ENCODE measurements at places on chromosomes 7 and 10.

DNA sequence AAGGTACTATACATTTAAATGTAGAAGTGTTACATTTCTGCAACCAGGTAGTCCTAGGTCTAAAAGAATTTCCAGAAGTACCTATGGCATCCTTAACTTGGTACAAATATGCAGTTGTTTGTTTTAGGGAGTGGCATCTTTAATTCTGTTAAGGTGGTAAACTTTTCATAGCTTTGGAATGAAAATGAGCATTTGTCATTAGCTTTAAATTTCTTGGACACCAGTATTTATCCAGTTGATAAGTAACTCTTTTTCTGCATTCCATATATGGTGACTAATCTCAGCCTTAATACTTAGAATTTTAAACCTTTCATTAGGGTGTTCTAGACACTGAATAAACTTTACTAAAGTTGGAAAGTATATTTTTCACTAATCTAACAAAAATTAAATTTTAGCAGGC, 10.8 kb downstream of the SLF2 start:
- peak; percentile 90 for DNase-seq

DNA sequence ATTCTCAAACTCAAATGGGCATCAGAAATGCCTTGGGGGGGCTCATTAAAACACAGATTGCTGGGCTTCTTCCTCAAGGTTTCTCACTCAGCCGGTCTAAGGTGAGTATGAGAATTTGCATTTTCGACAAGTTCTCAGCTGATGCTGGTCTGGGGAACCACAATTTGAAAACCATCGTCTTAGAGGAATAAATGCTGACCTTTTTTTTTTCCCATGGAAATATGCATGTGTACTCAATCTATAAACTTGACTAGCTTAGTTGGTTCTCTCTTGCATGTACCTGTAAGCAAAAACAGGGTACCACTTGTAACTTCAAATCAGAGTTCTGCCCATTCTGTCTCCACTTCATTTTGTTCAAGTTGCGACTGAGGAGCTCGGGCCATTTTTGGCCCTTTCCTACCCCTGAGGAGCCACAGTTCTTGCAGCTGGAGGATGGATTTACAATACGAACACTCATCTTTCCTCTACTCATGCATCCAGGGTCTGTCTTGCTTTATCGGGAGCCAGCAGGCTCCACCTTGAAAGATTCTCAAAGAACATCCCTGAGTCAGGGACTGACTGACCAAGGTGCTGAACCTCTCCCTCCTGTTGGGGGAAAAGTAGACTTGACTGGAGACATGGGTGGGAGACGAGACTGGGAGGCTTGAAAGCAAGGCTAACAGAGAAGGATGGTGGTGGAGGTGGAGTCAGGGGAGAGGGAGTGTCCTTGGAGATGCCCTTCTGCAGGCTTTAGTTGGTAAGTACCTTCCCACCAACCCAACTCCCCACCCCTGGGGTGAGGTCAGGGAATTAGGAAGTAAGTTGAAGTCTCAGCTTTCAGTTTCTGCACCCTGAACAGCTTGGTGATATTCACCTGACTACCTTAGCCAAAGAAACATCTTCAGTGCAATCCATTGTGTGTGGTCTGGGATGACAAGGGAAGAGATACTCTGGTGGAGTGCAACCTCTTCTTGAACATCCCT, 3.7 kb upstream of the MAPK8 start:
- no peak for DNase-seq

GRCh38 chr10:49613165-49613881, 514 bp upstream of the CHAT start:
- no peak for DNase-seq

DNA sequence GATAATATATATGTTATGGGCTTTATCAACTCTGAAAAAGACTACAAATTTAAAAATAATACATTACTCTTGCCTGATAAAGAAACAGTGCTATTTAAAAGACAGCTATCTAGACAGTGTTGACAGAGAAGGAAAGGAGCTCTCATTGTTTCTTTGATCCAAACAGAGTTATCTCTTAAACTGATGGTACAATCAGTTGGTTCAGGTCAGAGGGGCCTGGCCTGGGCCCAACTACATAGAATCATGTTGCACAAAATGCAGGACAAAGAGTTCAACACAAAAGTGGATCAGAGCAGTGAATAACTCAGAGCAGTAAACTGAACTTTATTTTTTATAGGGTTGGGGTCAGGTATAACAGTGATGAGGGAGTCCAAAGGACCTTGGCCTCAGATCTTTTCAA, 33.8 kb upstream of the SEMA3D start:
- no peak for DNase-seq

DNA sequence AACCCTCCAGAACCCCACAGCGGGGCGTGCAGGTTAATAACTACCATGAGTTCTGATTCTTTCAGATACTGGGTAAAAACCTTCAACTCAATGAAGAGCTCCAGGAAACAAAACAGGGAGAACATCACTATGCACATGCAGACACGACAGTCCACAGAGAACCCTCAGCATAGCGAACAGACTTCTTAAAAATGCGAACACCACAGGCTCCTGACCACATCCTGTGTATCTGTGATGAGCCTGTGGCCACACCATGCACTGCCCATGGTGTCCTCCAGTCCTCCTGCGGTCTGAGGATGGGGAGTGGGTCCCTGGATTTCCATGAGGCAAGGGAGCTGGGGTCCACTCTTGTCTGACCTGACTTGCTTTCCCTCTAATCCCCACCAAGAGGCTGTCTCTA, 107.2 kb downstream of the COBL start:
- no peak for DNase-seq

GRCh38 chr10:93771354-93771753, 13.6 kb downstream of the LGI1 start:
- no peak for DNase-seq

Data from renal cortical epithelial cell (primary cell).